Activated CD4-positive, alpha-beta T cell treated with anti-CD3 and anti-CD28 coated beads, Interleukin-2, amount 10 ng/mL, durations not matched to agents 7 days and 5 days (primary cell): ENCODE measurements at places on chromosomes 2 and 18.
A peak's percentile ranks its signal among the peaks of the same experiment; 100 is the strongest.

DNA sequence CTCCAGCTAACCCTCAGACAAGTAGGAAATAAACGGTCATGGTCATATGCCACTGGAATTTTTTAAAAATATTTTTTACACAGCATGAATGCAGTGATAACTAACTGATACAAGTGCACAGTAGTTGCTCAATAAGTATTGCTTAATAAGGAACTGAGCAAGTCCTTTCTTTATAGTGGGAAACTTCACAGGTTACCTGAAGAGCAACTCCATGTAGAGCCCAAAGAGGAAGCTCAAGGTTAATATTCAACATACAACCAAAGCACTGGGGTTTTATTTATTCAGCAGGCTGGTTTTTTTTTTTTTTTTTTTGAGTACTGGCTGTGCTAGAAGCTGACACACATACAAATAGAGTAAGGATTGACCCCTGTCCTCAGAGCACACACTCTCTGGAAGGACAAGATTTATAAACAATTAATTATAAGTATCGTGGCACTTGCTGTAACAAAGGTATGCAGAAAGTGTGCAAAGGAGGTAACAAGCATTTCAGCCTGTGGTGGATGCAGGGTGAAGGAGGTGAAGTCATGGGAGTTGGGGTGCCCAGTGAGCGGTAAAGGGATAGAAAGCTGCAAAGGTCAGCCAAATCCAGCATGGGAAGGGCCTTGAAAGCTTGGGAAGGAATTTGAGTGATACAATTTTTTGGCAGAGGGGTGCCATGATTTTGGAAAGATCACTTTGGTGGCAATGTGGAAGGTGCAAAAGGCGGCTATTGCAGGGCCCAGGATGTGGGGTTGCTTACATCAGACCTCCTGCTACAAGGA is 52.7 kb downstream of the ATOH8 start:
- peaks cover 6% of the 10 kb centered on the region for H3K4me1 ChIP-seq
- H3K27me3 ChIP-seq = peaks cover 3% of the 10 kb centered on the region
- no peaks in the 10 kb centered on the region for H3K36me3 ChIP-seq
- no peak overlapping the region for H3K27ac ChIP-seq
- DNase-seq = no peak

DNA sequence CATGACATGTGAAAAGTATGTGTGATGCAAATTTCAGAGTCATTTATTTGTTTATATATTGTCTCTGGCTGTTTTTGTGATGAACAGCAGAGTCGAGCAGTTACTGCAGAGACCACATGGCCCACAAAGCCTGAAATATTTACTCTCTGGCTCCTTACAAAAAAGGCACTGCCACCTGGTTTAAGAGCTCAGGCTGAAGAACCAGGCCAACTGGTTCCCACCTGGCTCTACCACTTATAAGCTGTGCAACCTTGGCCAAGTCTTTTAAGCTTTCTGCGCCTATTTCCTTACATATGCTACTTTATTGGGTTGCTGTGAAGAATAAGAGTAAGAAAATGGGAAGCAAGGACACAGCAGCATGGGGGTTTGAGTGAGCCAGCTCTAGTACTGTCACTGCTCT is 207.6 kb downstream of the L3MBTL4 start:
- no peak for DNase-seq
- no peak overlapping the region for H3K4me3 ChIP-seq
- no peak overlapping the region for H3K27ac ChIP-seq
- H3K36me3 ChIP-seq = no peaks in the 10 kb centered on the region
- H3K4me1 ChIP-seq = no peaks in the 10 kb centered on the region

GRCh38 chr2:118850168-118850900 is 2.9 kb upstream of the EN1 start:
- H3K36me3 ChIP-seq = peaks cover 14% of the 10 kb centered on the region
- H3K27ac ChIP-seq = no peak overlapping the region
- H3K4me3 ChIP-seq = no peak overlapping the region
- H3K4me1 ChIP-seq = peaks cover 14% of the 10 kb centered on the region

GRCh38 chr18:7567474-7568425 is 634 bp downstream of the PTPRM start:
- no peak overlapping the region for H3K27ac ChIP-seq
- peaks cover 3% of the 10 kb centered on the region for H3K4me1 ChIP-seq
- peaks cover 48% of the 10 kb centered on the region for H3K27me3 ChIP-seq
- H3K4me3 ChIP-seq = no peak overlapping the region
- H3K36me3 ChIP-seq = no peaks in the 10 kb centered on the region

GRCh38 chr18:35851286-35851970 is 121.1 kb upstream of the RMP24 start:
- peaks cover 6% of the 10 kb centered on the region for H3K27me3 ChIP-seq
- DNase-seq = no peak
- no peak overlapping the region for H3K4me3 ChIP-seq
- no peak overlapping the region for H3K27ac ChIP-seq
- no peaks in the 10 kb centered on the region for H3K36me3 ChIP-seq

GRCh38 chr2:196959734-196960338 is 33.3 kb upstream of the PGAP1 start:
- H3K27ac ChIP-seq = no peak overlapping the region
- H3K4me3 ChIP-seq = no peak overlapping the region
- H3K27me3 ChIP-seq = no peaks in the 10 kb centered on the region
- H3K4me1 ChIP-seq = peaks cover 24% of the 10 kb centered on the region
- peaks cover 4% of the 10 kb centered on the region for H3K36me3 ChIP-seq

DNA sequence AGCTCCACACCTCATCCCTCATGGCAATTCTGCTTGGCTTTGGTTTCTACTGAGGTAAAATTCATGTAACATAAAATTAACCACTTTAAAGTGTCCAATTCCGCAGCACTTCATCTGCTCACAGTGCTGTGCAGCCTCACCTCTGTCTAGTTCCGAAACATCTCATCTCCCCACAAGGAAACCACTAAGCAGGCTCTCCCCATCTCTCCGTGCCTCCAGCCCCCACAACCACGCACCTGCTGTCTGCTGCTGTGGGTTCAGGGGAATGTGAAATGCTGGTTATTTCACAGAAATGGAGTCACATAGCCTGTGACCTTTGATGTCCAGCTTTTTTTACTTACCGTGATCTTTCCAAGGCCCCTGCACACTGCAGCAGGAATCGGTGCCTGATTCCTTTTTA is 7.7 kb upstream of the GPC1 start:
- peaks cover 3% of the 10 kb centered on the region for H3K27me3 ChIP-seq
- H3K4me3 ChIP-seq = no peak overlapping the region
- DNase-seq = no peak
- H3K4me1 ChIP-seq = peaks cover 11% of the 10 kb centered on the region

GRCh38 chr2:241844066-241844728 is 14.5 kb downstream of the PDCD1 start:
- peaks cover 9% of the 10 kb centered on the region for H3K27me3 ChIP-seq
- peak; percentile 74 for DNase-seq
- peak overlapping the region; percentile 86 for H3K27ac ChIP-seq
- H3K36me3 ChIP-seq = no peaks in the 10 kb centered on the region
- H3K4me1 ChIP-seq = peaks cover 33% of the 10 kb centered on the region
- H3K4me3 ChIP-seq = peak overlapping the region; percentile 65

GRCh38 chr2:166610180-166610912 is 116.3 kb upstream of the SCN7A start:
- peaks cover 7% of the 10 kb centered on the region for H3K27me3 ChIP-seq
- H3K27ac ChIP-seq = no peak overlapping the region
- H3K4me3 ChIP-seq = no peak overlapping the region
- H3K4me1 ChIP-seq = no peaks in the 10 kb centered on the region
- no peak for DNase-seq
- H3K36me3 ChIP-seq = no peaks in the 10 kb centered on the region

DNA sequence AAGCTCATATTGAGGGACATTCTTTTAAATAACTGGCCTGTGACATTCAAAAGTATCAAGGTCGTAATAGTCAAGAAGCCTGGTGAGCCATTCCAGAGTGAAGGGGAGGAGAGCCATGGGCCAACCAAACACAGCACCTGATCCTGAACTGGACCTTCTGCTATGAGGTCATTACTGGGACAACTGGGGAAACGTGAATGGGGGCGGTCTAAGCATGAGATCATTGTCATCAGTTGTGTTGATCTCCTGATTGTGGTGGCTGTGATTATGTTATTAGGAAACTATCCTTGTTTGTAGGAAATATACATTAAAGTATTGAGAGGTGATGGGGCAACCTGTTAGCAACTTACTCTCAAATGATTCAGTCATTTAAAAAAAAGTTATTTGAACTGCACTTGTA is 79.3 kb downstream of the FBXO15 start:
- H3K4me1 ChIP-seq = peaks cover 31% of the 10 kb centered on the region
- peaks cover 1% of the 10 kb centered on the region for H3K36me3 ChIP-seq
- DNase-seq = no peak
- no peak overlapping the region for H3K4me3 ChIP-seq
- no peaks in the 10 kb centered on the region for H3K27me3 ChIP-seq
- H3K27ac ChIP-seq = no peak overlapping the region

GRCh38 chr2:167450364-167450763 is 562.1 kb downstream of the XIRP2 start:
- no peak for DNase-seq
- no peaks in the 10 kb centered on the region for H3K27me3 ChIP-seq
- no peak overlapping the region for H3K4me3 ChIP-seq
- H3K27ac ChIP-seq = no peak overlapping the region
- H3K4me1 ChIP-seq = no peaks in the 10 kb centered on the region
- no peaks in the 10 kb centered on the region for H3K36me3 ChIP-seq

- DNase-seq = no peak
- H3K27ac ChIP-seq = no peak overlapping the region
- H3K4me1 ChIP-seq = no peaks in the 10 kb centered on the region
- H3K4me3 ChIP-seq = no peak overlapping the region
- peaks cover 10% of the 10 kb centered on the region for H3K27me3 ChIP-seq
Observed at GRCh38 chr2:126383800-126384199, 272.2 kb upstream of the GYPC start.

GRCh38 chr2:134206573-134206972 is 47.3 kb upstream of the MGAT5 start:
- H3K36me3 ChIP-seq = peaks cover 2% of the 10 kb centered on the region
- no peaks in the 10 kb centered on the region for H3K27me3 ChIP-seq
- peaks cover 20% of the 10 kb centered on the region for H3K4me1 ChIP-seq
- H3K27ac ChIP-seq = no peak overlapping the region
- no peak overlapping the region for H3K4me3 ChIP-seq
- DNase-seq = no peak

DNA sequence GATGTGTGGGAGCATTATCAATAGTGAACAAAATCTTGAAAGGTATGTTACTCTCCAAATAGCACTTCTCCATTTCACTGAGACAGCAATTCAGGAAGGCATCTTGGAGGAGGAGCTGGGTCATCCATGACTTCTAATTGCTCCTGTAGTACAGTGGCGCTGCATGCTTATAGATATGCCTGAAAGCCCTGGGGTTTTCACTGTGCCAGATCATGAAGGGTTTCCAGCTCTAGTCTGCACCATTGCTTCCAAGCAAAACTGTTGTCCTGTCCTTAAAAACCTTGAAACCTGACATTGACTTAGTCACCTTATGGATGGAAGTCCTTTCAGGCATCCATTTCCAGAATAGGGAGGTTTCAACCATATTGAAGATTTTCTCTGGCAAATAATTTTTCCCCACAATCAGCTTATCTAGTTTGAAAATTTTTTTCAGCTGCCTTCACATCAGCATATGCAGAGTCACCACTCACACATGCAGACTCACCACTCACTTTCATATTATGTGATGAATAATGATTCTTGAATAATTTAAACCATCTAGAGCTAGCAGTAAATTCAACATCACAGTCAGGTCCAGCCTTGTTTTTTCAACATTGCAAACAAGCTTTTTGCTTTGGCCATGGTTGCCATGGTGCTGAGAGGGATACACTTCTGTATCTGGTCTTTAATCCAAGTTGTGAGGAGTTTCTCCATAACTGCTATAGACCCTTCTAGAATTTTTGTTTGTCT is 297.1 kb downstream of the CLIP4 start:
- DNase-seq = no peak
- peaks cover 5% of the 10 kb centered on the region for H3K27me3 ChIP-seq
- no peak overlapping the region for H3K27ac ChIP-seq
- H3K4me1 ChIP-seq = no peaks in the 10 kb centered on the region
- H3K36me3 ChIP-seq = no peaks in the 10 kb centered on the region

- H3K27ac ChIP-seq = no peak overlapping the region
- no peak overlapping the region for H3K4me3 ChIP-seq
- no peaks in the 10 kb centered on the region for H3K27me3 ChIP-seq
- H3K4me1 ChIP-seq = no peaks in the 10 kb centered on the region
Observed at GRCh38 chr2:157922336-157922735, 46.2 kb upstream of the ACVR1 start.

- peaks cover 39% of the 10 kb centered on the region for H3K4me1 ChIP-seq
- H3K27me3 ChIP-seq = no peaks in the 10 kb centered on the region
- H3K27ac ChIP-seq = peak overlapping the region; percentile 77
- no peak overlapping the region for H3K4me3 ChIP-seq
- DNase-seq = peak; percentile 22
Observed at GRCh38 chr2:65067806-65068553, 11.8 kb downstream of the CEP68 start.

DNA sequence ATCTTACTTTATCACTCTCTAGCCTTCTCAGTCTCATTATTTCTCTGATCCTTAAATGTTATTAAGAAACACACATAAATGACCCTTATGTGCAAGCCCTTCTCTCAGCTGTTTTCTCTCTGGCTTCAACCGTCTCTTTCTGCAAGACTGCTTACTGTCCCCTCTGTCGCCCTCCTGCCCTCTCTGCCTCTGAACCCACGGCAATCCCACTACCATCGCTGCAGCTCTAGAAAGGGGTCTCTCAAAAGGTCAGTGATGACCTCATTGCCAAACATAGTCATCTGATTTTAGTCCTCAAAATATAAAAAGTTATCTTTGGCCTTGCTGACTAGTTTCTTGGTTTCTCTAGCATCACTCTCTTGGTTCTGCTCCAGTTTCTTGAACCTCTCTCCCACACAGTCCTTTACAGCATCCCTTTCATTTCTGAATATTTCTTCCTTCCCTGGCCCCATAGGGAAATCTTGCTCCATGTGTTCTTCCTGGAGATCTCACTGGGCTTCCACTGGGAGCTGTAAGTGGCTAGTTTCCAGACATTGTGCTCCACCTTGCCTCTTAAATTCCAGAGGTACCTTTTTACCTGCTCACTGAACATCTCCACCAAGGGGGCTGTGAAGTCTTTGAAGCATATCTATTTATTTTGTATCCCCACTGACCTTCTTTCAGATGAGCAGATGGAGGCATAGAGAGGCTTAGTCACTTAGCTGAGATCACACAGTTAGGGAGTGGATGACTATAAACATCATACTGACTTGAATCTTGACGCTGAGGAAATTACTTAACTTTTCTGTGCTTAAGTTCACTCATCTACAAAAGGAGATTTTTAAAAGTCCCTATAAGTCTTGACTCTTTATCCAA is 96.2 kb downstream of the PDE1A start:
- H3K27me3 ChIP-seq = no peaks in the 10 kb centered on the region
- no peak overlapping the region for H3K4me3 ChIP-seq
- H3K36me3 ChIP-seq = no peaks in the 10 kb centered on the region
